ENCODE measurements at places on chromosomes 11 and 22.

DNA sequence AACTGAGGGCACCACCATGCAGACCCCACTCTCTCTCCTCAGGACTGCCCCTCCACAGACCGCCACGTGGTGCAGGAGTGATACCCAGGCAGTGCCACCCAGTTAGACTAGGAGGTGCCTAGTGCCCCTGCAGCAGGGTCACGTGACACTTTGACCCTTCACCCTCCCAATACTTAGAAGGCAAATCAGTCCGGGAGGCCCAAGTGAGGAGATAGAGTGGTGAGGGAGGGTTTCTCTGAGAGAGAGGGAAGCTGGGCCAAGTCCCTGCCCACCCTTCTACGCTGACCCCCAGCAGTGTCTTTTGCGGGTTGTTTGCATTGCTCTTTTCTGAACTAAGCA lies 84.6 kb downstream of the BUD13 start:
- DNase-seq = no peak

GRCh38 chr11:31529189-31529588 lies 19.6 kb downstream of the ELP4 start:
- no peak for DNase-seq

DNA sequence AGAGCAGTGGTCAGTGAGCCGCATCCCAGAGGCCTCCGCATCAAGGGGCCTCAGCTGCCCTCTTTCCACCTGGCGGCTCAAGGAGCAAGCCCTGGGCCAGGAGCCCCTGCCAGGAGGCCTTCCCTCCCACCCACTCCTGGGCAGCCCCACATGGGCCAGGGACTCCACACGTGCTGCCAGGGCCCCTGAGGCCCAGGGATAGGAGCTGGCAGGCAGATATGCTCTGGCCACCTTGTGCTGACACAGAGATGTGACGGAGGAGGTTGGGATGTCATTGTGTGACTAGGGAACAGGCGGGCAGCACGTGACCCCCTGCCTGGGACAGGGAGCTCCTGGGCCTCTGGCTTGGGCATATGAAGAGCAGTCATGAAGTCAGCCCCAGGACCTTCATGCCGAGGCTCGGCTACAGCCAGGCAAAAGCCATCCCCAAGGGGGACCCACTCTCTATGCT lies 77.9 kb downstream of the PIWIL3 start:
- no peak for DNase-seq

GRCh38 chr11:94150704-94151685 lies 22.4 kb downstream of the PANX1 start:
- no peak for DNase-seq

GRCh38 chr11:64457416-64458010 lies 98.6 kb downstream of the RPS6KA4 start:
- no peak for DNase-seq

GRCh38 chr22:49632199-49633009 lies 195.3 kb downstream of the BRD1 start:
- DNase-seq = peak; percentile 89

DNA sequence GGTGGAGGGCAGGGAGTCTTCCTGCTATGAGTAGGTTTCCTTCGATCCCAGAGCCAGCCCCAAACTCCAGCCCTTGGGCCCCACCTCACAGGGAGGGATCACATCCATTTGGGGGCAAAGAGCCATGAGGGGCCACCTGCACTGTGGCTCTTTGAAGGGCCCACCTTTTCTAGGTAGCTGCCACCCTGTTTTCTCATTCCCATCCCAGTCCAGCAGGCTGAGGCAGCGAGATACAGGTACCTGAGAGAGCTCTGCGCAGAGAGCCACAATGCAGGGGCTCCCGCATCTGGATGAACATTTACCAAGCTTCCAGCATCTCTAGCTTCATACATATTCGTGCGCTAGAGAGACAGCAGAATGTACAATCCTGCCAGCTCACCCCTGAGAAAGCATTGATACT lies 16.3 kb downstream of the FXYD6 start:
- DNase-seq = no peak

DNA sequence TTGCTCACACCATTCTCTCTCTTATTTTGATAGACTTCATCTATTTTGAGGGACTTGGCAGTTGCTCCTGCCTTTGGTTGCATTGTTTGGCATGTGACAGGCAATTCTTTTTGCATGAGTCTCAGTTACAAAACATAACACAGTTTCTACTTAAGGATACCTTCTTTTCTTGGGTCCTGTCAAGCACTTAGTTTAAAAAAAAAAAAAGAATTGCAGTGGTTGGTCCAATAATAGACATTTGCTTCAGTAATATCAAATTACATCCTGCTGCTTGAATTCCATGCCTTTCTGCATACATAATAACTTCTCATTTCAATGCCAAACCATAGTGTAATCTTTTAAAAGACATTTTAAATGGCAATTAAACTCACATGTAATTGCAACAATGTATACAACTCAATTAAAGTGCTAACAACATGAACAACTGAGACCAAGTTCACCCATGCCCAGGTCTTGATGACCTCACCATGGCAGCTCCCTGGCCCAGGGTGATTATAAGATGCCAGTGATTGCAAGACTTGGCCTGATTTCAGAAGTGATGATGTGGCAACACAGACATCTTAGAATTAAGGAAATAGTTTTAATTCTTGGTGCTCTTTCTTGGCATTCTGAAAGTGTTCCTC lies 32.2 kb upstream of the PLET1 start:
- peak; percentile 97 for DNase-seq

DNA sequence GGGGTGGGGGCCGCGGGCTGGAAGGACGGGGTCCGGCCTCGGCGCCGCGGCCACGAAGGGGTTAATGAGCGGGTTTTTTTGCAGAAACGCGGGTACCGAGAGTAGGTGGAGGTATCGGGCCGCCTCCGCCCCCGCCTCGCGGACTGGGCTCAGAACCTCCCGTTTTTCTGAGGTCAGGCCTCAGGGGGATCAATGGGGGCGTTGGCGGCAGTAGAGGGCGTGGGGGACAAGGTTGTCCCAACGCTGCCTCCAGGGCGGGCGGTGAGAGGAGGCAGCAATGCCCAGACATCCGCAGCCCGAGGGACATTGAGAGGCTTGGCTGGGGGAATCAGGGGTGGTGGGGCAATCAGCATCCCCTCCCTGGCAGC lies 34.8 kb upstream of the PRODH start:
- DNase-seq = no peak

GRCh38 chr22:37098976-37099591 lies 10.4 kb downstream of the TMPRSS6 start:
- DNase-seq = no peak

DNA sequence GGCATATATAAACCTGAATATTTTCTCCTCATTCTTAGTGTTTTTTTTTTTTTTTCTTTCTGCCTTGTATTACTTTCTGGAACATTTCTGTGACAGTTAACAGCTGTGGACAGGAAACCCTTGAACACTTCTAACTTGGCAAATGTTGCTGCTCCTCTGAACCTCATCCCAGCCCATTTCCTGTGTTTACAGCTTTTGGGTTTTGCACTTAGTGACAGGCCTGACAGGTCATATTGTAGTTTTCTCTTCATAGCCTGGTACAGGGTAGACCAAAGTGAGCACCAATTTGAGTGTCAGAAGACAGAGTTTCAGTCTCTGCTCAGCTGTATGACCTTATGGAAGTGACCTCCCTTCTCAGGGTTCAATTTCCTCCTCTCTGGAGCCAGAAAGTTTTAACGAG lies 91.6 kb downstream of the STIM1 start:
- peak; percentile 39 for DNase-seq

DNA sequence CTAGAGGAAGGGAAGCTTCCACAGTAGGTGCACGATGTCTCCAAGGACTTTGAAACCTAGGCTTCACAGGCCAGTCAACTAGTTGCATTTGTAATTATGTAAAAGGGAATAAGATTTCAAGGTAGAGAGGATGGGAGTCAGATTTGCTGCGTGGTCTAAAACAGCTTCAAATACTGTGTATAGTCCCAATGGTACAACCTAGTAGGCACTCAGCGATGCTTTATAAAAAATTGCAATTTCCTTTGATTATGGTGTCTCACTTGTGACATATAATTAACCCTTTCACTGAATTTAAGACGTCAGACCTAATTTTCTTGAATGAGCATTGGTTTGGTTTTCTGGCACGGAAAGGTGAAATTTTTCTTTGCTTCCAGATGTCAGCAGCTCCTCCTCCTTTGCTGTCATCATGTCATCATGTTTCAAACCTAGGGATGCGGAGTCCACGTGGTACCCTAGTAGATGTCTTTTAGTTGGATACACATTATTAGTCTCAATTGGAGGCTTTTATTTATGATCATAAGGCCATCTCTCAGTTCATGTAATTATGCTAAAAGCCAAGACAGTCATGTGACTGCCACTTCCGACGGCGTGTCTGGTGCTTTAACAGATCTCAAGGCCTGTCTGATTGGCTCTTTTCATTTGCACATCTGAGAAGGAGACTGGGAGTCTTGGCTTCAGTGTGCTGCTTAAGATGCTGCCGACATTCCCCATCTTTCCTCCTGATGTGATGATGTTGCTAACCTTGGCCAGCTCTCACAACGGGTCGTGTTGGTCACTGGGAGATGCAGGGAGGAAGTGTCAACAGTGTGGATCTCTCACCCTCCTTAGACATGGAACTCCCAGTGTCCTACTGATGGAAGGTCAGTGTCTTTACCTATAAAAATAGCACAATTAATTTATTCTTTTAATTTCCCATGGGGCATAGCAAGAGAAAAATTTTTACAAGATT lies 134.0 kb downstream of the HIPK3 start:
- DNase-seq = no peak

- DNase-seq = peak; percentile 59
These were observed 10.0 kb downstream of the OR51L1 start for GRCh38 chr11:5004424-5005274.

- DNase-seq = no peak
These were observed 160.2 kb upstream of the LARGE1 start for GRCh38 chr22:34080433-34080832.

DNA sequence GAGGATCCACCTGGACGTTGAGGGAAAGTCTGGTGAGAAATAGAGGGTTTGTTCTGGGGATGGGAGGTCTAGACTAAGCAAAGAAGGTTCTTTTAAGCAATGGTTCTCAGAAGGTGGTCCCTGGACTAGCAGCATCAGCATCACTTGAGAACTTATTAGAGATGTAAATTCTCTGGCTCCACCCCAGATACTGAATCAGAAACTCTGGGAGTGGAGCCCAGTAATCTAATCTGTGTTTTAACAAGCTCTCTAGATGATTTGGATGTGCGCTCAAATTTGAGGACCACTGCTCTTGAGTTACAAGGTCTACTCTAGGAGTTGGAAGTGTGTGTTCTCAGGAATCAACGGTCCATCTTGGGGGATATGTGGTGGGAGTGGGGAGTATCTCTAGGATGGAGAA lies 3.3 kb upstream of the ABCG4 start:
- DNase-seq = peak; percentile 36

DNA sequence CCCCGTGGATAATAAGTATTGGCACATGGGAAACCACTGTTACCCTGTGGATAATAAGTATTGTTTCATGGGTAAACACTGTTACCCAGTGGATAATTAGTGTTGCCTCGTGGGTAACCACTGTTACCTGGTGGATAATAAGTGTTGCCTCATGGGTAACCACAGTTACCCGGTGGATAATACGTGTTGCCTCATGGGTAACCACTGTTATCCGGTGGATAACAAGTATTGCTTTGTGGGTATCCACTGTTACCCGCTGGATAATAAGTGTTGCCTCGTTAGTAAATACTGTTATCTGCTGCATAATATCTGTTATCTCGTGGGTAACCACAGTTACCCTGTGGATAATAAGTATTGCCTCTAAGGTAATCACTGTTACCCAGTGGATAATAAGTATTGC lies 25.5 kb upstream of the NXPE4 start:
- DNase-seq = no peak

DNA sequence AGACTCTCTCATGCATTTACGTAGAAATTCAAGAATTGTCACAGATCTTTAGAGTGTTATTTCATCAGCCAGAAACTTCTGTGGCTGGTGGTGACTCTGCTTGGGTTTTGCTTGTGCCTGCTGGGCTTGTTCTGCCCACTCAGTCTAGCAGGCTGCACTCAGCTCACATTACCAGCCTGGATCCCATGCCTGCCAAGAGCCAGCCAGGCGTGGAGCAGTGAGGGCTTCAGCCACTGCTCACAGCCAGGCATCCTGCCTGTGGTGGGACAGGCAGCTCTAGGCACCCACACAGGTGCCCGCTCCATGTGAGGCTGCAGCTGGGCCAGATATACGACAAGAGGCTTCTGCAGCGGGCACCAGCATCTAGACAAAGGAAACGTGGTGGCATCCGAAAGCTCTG lies 1213.3 kb upstream of the RAG2 start:
- no peak for DNase-seq

DNA sequence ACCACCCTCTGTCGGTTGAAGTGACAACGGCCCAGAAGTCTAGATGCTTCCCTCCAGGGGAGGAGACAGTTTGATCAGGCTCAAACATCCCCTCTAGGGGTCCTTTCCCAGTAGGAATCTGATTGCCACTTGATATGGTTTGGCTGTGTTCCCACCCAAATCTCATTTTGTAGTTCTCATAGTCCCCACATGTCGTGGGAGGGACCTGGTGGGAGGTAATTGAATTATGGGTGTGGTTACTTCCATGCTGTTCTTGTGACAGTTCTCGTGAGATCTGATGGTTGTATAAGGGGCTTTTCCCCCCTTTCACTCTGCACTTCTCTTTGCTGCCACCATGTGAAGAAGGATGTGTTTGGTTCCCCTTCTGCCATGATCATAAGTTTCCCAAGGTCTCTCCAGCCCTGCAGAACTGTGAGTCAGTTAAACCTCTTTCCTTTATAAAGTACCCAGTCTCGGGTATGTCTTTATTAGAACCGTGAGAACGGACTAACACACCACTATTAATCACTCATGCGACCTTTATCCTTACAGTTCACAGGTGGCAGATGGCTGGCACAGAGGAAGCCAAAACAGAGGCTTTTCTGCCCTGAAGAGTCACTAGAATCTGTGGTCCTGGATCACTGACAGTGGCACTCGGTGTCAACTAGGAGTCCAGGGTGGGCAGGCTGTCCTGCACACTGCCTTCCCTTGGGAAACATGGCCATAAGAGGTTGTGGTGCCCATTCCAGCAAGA lies 21.6 kb downstream of the ASPHD2 start:
- DNase-seq = peak; percentile 38

DNA sequence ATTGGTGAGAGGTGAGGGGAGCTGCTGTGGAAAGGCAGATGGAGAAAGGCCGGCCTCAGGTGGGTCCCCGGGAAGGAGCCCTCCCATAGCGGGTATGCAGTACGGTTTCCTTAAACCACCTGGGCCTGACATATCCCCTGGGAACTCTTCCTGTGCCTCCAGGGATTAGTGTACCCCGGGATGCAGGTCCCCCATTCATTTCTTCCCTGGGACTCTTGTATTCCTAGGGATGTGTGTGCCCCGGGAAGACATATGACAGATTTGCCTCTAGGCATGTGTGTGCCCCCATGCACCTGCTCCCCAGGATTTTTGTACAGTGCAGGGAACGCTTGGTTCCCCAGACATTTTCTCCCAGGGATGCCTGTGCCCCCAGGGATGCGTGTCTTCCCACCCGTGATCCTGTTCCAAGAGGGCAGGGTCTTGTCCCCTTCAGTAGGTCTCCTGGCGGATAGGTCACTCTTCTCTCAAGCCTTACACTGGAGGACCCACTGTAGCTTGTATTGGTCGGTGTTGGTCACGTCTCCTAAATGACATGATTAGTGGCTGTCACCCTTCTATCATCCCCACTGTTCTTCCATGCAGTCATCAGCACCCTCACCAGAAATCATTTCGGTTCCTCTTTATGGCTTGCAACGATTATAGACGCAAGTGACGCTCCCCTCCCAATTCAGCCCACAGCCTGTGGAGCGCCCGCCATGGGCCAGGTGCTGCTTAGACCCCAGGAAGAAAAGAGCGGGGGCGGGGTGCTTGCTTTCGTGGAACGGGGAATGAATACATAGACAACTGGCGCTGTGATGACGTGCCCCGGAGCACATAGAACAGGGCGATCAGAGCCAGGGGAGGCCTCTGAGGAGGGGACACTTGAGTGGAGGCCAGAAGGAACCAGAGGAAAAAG lies 1.3 kb downstream of the PARVB start:
- DNase-seq = no peak

GRCh38 chr11:35526370-35526792 lies 965 bp upstream of the PAMR1 start:
- DNase-seq = peak; percentile 62
